Fibroblast of mammary gland (primary cell): ENCODE measurements at places on chromosomes 4 and X.

DNA sequence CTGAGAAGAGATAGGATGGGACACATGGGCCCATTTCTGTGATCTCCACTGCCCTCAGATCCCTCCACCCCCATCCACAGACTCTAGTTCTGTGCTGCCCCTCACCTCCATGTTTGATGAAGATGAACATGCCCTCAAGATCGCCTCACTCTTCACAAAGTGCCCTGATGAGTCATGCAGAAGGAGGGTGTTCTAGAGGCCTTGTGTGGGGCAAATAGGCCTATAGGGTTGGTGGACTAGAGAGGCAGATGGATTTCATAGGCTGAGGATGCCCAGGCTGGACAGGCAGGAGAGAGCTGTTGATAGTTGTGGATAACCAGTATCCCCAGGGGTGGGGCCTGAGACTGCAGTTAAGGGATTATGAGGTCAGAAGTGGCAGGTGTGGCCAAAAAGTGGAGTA lies at the start of gene CXorf65:
Gene CXorf65, minus strand, starts transcription at position 314 of the 400 bp plus-strand sequence. Its CDS starts 184 bp downstream, at position 130.
- peak; percentile 10 for DNase-seq

- DNase-seq, result peak; percentile 51
Measured at GRCh38 chr4:169159624-169160171, 111.1 kb downstream of the SH3RF1 start.

GRCh38 chrX:117633277-117633676 lies 483.3 kb downstream of the KLHL13 start:
- no peak for DNase-seq

DNA sequence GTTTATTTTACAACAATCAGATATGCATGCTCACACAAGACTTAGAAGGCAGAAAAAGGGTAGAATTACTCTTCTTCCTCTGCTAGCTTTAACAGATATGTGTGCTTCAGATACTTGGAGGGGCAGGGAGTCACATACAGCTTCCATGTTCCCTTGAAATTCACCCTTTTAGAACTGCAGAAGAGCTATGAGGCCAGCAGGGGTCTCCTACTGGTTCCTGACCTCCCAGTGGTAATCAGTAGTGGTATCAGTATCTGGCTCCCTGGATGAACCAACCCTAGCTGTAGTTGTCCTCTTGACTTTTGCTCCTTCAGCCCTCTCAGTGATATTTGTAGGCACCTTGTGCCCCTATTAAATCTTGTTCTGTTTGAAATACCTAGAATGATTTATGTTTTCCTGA lies 81.5 kb downstream of the RCHY1 start:
- DNase-seq, result peak; percentile 28

DNA sequence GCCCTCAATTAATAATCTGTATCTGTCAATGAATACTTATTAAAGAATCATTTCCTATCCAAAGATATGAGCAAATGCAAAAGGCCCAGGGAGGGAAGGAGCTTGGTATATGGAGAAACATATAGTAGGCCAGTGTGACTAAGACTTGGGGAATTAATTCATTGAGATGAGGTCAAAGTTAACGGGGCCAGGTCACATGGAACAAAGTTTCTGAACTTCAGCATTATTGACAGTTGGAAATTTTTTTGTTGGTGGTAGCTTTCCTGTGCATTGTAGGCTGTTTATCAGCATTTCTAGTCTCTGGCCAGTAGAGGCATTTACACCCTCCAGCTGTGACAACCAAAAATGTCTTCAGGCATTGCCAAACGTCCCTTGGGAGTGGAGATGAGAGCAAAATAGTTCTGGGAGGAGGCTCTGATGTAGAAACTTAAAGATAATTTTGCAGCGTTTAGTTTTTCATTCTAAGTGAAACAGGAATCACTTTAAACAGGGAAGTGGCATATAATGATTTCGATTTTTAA lies 202.0 kb downstream of the SLC4A4 start:
- no peak for DNase-seq
